Activated naive CD4-positive, alpha-beta T cell treated with anti-CD3 and anti-CD28 coated beads, Interleukin-2, amount 50 U/mL, for 72 hours (primary cell): ENCODE measurements at places on chromosomes 6 and 20.

GRCh38 chr6:85453490-85453889, 3.6 kb downstream of the NT5E start:
- DNase-seq, result no peak

- no peak for DNase-seq
These were observed 28.4 kb downstream of the SYNDIG1 start for GRCh38 chr20:24497851-24498250.

DNA sequence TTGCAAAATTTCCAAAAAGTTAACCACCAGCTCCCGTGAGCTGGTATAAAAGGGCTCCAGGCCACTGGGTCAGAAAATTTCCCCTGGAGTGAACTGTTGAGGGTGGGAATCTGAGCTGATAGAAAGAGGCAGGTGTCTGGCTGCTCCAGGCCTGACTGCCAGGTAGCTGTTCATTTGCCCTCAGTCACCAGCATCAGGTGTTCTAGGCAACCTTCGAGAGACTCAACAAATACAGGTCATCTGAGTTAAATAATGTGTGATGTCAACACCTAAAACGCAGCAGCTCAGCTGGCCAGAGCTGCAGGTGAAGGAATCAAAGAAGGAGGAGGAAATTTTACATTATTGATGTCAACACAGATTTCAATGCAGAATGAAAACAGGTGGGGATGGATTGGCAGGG, 46.7 kb downstream of the KCNK5 start:
- no peak for DNase-seq

- DNase-seq, result no peak
These were observed 38.4 kb upstream of the HLA-G start for GRCh38 chr6:29789176-29789575.

DNA sequence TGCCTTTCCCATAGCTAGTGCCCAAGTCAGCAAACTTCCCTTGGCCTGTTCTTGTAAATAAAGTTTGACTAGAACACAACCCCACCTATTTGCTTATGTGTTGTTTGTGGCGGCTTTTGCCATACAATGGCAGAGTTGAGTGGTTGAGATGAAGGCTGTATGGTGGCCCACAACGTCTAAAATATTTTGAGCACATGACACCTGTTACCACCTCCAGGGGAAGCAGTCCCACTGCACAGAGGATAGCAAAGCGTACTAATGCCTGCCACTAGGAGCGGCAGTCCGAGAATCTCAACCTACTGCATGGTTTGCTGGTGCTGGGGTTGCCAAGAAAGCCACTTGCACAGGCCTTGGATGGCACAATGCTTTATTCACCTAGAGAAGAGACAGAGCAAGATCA, 58.6 kb downstream of the TGM2 start:
- DNase-seq, result no peak

DNA sequence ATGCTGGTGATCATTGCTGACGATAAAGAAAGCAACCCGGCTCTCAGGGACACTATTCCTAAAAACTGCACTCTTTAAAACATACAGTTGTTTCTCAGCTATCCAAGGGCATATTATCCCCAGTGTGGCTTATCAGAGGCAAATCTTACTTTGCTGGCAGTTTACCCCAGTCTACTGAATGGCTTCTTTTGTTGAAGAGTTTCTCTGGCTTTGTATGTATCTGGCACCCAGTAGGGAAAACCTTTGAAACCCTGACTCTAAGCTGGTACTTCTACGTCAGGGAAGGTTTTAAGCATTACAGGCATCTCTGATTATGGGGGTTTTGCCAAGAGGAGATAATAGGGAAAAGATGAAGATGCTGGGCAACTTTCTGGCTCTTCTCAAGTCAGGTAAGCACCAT, 637.6 kb upstream of the CHD6 start:
- DNase-seq, result no peak

DNA sequence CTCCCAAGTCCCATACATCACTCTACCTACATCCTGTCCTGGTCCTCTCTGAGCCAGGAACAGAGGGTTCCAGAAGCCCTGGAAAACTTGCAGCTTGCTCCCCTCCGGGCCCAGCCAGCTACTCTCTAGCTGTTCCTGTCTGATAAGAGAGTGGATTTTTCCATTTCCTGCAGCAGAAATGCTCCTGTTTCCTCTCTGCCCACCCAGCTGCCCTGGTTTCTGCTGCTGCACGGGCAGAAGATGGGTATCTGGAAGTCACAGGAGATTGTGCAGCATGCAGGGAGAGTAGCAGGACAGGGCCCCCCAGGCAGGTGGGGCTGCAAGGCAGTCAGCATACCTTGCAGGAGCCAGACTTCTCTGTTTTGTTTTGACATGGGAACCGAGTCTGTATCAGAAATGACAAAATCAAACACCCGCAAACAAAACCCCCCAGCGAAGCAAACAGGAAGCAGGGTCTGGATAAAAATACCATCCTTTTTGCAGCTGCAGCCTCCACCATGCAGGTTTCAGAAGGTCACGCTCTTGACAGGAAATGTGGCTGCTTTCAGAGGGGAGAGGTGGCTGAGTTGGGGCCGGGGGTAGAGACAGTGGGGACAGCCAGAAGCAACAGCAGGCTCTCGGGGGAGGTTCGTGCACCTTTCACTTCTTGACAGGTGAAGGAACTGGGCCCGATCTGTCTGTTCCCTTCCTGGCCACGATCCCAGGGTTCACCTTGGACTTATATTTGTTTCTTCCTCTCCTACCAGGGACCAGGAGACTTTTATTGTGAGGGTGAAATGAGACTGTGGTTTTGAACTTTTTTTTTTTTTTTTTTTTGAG, 50.8 kb upstream of the FAM83D start:
- DNase-seq, result no peak

GRCh38 chr6:7016226-7016625, 91.5 kb upstream of the RREB1 start:
- no peak for DNase-seq

- no peak for DNase-seq
These were observed 89.7 kb upstream of the QKI start for GRCh38 chr6:163324688-163325389.

DNA sequence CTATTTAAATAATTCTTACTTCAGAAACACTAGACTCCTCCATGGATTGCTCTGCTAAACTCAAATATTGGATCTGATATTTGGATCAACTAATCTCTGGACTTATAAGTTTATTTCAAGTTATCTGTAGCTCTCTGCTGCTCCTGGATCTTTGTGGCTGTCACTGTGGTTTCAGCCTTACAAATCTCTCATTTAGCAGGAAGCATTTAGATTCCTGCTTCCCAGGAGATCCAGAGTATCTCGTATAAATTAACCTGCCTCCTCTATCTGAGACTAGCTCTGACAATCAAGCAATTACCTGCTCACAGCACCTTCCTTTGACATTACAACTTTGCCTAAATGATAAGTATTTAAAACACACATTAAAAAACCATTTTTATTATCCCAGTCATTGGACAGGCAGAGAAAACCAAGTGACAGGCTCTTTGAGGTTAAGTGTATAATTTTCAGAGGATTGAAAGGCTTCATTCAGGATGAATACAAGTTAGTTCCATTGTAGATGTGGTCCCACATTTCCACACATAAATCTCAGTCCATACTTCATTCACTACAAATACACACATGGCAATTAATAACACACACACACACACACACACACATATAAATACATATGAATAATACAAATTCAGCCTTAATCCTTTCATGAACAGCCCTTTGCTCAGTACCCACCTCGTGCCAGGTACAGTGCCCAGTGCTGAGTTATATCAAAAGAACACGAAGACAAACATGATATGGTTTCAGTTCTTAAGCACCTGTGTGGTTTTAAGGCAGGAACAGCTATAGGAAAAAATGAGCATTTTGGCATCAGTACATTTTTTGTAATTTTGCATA, 55.5 kb upstream of the PLCB1 start:
- DNase-seq, result no peak

DNA sequence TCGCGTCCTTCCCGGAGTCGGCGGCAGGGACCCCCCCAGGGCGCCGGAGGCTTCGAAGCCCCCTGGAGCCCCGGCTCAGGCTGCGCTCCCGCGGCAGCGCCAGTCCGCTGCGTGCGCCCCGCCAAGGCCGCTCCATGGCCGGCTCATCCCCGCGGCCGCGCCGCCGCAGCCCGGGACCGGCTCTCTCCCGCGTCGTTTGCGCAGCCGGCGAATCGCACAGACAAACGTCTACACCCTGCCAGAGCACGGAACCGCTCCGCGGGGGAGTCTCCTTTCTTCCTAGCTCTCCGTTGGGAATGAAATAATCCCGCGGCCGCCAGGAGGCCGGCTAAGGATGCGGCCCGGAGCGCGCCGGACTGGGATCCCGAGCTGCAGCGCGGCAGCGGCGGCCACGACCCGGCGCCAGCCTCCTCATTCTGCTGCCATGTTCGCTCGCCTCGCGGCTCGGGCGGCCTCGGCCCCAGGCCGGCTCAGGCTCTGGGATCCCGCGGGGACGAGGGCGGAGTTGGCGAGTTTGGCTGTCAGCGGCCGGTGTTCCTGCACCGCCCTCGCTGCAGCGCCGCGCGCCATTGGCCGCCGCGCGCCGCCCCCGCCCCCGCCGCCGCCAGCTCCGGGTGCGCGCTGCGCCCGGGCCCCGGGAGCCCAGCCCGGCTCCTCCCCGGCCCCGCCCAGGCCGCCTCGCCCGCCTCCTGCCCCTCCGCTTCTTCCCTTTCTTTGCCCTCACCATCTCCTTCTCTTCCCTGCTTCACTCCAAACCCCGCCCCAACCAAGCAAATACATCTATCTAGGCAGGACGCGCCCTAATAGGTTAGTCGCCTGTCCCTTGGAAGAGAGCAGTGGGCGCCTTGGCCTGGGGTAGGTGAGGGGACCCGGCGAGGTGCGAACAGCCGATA, at the start of gene GFOD1:
TSS of gene GFOD1 (minus strand) at position 479 of the 893 bp plus-strand sequence. CDS start 710 bp downstream, outside the sequence.
- peak; percentile 83 for DNase-seq

DNA sequence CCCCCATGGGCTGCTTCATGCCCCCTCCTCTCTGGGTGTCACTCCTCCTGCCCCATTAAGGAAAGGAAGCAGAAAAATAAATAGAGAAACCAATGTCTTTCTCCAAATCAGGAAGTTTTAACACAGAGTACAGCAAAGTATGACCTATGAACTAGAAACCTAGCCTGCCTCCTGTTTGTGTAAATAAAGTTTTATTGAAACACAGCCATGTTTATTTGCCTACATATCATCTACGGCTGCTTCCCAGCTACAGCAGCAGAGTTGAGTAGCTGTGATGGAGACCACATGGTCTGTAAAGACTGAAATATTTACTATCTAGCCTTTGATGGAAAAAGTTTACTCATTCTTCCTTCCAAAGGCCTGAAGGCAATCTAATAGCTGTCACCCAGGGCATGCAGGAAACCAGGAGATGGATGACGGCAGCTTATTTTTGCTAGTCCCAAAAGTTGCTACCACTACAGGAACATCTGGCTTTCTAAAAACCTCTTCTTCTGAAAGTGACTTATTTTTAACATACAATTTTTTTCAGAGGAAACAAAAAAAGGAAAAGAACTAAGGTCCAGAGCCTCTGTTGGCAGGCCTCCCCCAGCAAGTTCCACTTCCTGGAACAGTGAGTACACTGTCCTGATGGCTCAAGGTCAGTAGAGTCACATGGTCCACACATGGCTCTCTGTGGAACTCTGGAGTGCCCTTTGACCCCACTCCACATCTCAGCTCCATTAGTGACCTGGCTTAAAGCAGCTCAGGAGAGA, 287.8 kb downstream of the PTPRT start:
- no peak for DNase-seq

GRCh38 chr6:147944122-147944521, 398.5 kb upstream of the SASH1 start:
- DNase-seq, result no peak

- no peak for DNase-seq
These were observed 31.6 kb downstream of the SLC2A4RG start for GRCh38 chr20:63771046-63771707.

- peak; percentile 79 for DNase-seq
These were observed at the start of gene STX11 for GRCh38 chr6:144149894-144150709. Gene STX11 (plus strand): TSS chr6:144150517. CDS start chr6:144186628, 36,111 bp downstream.

DNA sequence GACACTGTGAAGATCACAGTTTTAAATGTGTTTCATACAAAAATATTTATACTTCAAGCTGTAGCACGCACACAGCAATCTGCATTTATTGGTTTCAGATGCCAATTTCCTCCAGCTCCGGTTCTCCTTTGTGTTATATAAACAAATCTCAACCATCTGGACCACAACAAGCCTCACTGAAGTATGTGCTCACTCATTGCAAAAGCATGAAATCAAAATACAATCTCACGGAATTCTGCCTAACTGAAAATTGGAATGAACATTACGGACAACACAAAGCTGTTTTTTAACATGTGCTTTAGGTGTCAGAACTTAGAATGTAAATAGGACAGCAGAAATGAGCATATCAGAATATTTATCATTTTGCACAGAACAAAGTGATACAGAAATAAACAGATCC, 38.0 kb downstream of the RCAN2 start:
- DNase-seq, result no peak

GRCh38 chr6:127188744-127189143, 70.3 kb downstream of the RSPO3 start:
- no peak for DNase-seq

DNA sequence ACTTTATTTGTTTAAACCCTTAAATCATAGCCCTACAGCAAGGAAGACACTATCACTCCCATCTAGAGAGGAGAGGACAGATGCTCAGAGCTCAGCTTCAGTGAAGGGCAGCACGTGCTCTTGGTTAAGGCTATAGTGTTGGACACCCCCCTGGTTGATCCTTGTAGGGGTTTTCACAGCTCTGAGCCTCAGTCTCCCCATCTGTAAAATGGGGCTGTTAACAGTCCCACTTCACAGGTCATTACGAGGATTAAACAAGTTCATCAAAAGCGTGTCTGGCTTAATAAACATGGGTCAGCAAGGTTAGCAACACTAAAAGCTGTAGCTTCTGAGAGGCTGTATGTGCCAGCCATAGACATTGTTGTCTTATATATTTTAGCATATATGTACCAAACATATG, 82.4 kb downstream of the NFATC2 start:
- DNase-seq, result no peak

DNA sequence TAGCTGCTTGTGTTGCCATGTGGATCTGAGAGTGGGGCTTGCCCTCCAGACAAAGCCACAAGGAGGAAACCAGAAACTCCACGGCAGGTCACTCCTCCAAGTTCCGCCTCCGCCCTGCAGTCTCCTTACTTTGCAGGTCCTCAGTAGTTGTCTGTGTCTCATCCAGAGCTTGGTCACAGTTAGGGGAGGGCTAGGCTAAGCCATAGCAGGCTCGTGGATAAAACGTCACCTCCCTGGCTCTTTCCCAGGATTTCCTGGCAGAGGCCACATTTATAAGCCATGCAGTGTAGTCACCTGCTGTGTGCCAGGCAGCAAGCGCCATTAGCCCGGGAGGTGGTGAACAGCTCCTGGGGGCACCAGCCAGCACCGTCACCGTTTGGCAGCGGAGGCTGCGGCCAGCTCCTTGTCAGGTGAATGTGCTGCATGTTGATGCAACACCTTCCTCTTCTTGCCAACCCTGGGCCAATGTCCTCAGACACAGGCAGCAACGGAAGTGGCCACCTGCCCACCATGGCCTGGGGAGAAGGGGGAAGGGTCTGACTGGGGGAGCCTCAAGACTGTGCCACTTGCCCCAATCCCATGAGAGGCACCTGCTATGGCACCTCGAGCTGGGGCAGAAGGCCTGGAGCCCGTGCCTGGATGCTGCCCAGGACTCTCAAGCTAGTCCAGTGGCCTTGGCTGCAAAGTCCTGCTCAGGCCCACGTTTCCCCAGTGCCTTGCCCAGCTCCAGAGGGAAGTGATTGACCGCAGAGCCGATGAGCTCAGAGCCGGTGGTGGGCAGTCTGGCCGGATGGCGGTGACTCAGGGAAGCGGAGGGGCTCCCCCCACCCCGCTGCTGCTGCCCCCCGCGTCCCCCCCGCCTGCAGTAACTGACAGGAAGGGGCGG, 39.0 kb upstream of the SLCO4A1 start:
- DNase-seq, result no peak
